ENCODE measurements at places on chromosomes 7 and 10. TPM values are rescaled to one million over a fixed set of nuclear protein-coding genes. Genes with fewer than 3 reads are reported as not detected.

CYP3A5 gene
- total RNA-seq: 96.3 TPM

DNA sequence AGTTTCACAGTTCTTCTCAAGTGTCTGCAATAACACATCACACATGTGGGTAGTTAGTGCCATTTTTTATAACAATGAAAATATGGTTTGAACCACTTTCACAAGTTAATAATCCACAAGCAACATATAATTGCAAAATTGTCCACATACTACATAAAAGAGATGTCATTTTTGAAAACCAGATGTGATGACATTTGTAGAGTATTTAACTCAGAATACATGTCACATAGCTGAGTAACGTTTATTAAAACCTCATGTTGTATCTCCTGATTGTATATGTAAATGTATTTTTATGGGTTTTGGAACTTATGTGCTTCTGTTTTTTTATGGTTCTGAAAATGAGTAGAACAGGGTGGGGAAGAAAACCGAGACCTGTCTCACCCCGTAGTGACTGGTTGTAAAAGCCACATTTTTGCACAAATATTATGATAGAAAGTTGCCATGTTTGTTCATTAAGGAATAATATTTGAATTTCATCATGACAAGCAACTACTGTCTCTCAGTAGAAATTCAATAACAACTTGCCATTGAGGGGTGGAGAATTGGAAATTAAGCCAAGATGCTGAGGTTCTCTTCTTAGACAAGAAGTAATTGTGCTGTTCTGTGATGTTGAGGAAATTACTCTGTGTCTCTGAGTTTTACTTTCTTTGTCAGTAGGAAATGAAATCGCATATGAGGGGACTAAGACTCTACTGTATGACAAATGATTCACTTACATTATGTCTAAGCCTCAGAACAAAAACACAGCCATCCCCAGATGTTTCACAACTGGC lies 29.2 kb upstream of the EGFR start:
- DNase-seq: no peak

GRCh38 chr7:8585591-8585990 lies 152.2 kb downstream of the NXPH1 start:
- no peak for DNase-seq

DNA sequence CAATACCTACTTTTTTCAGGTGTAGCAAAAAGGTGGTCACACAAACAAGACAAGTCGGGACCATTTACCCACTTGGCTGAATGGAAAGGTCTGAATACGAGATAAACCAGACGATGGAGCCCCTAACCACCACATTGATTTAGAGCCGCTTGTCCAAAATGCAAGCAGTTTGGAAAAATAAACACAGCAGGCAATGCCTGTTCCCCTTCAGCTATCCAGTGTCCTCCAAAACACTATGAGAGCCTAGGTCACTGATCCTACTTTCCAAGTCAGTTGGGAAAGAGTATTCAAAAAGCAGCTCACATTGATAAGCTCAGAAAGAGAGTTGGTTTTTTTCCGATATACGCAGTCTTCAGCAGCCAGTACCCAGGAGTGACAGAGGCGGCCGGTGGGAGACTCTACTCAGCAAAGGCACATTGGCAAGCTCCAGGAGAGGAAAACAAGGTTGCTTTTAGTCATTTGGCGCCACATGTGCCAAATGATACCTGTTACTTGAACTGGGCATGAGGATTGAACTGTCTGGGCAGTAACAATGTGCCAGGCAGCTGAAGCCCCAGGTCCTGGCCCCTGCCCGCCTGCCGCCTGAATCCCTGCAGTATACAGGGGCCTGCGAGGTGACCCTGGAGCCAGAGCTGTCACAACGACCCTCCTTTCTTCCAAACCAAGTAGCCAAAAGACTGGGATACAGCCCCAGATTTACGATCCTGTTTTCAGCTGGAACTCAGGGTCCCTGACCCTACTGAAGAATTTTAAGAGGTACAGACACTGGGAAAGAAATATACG lies 109.8 kb downstream of the PIP4K2A start:
- no peak for DNase-seq

DNA sequence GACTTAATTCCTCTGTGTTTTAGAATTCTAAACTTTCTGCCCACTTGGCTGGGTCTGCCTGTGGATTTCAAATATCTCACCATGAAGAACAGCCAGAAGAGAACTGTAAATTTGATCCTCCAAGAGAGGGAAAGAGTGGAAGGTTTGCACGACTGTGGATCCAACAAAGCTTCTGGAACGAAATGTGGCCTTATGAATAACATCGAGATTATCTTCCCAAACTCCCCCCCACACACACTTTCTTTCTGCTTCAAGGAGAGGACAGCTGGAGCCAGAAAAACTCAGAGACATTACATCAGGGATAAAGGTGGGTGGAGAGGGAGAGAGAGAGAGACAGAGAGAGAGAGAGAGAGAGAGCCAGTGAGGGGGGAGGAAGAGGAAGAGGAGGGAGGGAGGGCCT lies 570.1 kb upstream of the MGMT start:
- DNase-seq: no peak

GRCh38 chr7:40095230-40095629 lies 39.2 kb downstream of the MPLKIP start:
- no peak for DNase-seq

GRCh38 chr7:134371536-134371935 lies 54.8 kb upstream of the SLC35B4 start:
- DNase-seq: no peak

GRCh38 chr7:80499350-80499953 lies 12.4 kb downstream of the GNAT3 start:
- peak; percentile 60 for DNase-seq

DNA sequence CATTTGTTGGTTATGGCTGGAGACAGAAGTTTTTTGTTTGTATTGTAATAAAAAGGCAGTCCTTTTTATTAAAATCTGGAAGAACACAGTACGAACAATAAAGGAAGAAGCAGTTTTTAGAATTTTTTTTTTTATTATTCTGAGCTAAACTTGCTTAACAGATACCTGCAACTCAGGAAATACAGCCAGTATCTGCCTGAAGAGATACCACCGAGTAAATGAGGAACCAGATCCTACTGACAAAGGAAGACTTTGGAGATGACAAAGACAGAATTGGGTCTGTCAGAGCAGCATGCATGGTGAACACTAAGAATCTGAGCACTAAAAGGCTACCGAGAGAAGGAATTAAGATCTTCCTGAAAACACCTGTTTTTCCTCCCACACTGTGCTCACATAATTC lies 1335.9 kb upstream of the SORCS1 start:
- DNase-seq: no peak

DNA sequence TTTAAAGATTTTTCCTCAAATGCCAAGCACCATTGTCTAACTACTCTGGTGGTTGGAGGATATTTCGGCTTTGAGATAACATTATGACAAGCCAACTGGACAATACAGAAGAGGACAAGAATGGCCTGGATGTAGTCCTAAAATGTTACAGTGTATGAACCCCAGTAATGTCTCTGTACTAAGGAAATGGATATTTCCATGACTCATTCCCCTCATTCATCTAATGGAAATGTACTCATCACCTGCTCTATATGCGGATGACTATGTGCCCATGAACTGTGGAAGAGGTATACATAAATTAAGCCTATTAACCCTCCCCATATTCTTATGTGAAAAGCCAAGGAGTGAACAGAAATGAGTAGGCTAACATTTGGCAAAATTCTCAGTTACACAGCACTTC lies 207.9 kb downstream of the CACNA2D1 start:
- no peak for DNase-seq

DNA sequence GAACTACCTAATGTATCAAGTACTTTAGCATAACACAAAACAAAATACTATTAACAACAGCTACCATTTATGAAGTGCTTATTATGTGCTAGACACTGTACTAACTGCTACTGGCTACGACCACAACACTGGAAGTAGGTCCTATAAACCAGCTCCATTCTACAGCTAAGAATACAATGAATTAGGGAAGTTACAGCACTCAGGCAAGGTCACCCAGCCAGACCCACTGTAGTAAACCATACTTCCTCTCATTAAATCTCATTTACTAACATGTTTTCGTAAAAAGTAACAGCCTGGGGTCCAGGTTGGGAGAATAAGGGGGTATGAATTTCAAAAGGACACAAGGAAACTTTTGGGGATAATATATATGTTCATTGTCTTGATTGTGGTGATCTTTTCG lies 25.4 kb downstream of the NAPEPLD start:
- DNase-seq: no peak

- no peak for DNase-seq
Measured at GRCh38 chr7:53697913-53698312, 662.5 kb downstream of the POM121L12 start.

UCMA gene
- total RNA-seq: not detected

DNA sequence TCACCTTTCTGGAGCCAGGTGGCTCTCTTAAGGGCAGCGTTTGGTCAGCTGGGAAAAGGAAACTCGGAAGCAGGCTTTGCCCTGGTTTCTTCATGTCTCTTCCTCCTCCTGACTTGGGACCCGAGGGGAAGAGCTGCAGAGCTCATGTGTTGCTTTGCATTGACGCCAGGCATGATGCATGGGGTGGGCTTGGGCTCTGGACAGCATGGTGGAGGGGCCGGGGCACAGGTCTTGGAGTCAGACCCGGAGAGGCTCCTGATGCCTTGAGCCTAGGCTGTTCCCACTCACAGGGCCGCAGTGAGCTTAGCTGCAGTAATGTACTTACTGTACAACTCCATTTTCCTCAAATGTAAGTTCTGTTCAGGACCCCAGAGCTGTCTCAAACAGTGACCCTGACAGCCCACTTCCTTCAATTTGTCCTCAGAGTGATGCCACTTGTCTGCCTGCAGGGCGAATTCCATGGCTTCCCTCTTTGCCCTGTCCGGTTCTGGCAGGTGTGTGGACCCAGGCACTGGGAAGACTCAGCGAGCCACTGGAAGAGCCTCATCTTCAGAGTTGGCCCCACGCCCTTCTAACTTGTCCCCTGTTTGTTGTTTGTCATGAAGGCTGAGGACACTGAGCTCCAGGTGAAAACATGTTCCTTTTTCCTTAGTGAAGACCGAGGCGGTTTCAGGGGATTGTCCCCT lies 50.2 kb downstream of the ZNF467 start:
- DNase-seq: no peak

DNA sequence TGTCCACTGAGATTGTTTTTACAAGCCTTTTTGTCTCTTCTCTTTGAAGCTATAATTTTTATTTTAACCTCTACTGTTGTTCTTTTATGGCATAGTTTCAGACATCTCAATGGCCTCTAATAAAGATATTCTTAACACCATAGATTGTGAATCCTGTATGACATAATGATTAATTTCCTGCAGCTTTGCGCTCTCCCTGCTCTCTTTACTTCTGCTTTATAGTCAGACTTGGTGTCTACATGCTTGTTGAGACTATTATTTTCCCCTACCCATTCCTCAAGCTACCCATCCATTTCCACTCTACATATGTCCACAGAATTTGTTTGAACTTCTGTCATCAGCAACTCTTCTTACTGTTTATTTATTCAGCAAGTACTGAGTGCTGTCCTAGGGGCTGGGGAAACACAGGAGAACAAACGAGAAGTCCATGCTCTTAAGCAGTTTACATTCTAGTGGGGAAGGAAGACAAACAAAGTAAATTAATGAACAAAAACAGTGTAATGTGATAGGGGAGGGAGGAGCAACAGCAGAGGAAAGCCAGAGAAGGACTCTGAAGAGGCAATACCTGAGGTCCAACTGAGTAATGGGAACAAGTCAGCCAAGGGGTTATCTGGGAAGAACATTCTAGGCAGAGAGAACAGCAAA lies 110.1 kb downstream of the CDK14 start:
- DNase-seq: no peak

DNA sequence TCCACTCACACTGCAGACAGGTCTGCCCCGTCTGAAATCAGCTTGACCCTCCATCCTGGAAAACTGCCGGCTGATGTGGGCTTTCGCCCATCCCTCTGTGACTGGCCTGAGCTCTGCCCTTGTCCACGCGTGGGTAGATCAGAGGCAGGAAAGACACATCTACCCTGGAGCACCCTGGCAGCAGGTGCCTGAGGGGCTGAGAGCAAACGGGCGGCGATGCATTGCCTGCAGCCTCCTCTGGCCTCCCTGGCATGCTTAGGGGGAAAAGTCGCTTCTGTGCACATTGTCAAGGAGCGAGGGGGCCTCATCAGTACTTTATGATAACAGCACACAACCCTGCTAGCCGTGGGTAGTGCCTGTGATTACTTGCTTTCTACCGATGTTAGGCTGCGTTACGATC lies 109.4 kb downstream of the ADARB2 start:
- no peak for DNase-seq

- DNase-seq: peak; percentile 96
Measured at GRCh38 chr7:21086688-21087087, 300.0 kb upstream of the SP8 start.

DNA sequence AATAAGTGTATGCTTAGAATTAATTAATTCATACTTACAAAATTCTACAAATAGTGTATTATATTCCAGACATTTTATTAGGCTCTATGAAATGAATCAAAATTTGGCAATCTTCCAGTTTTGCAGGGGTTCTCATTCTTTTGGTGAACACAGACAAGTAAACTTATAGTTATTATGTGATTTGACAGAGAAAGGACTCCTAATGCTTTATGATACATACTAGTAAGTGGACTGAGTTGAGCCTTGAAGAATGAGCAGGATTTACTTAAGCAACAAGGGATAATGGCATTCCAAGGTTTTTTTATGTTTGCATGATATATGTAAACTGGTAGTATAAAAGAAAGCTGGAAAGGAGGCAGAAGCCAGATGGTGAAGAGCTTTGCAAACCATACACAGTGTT lies 145.7 kb upstream of the FERD3L start:
- no peak for DNase-seq

PLAC9 gene
- total RNA-seq: not detected

- DNase-seq: no peak
Measured at GRCh38 chr10:119273413-119273812, 66.0 kb downstream of the GRK5 start.

PRLHR gene
- total RNA-seq: not detected

TCF7L2 gene
- 13.8 TPM for total RNA-seq

DNA sequence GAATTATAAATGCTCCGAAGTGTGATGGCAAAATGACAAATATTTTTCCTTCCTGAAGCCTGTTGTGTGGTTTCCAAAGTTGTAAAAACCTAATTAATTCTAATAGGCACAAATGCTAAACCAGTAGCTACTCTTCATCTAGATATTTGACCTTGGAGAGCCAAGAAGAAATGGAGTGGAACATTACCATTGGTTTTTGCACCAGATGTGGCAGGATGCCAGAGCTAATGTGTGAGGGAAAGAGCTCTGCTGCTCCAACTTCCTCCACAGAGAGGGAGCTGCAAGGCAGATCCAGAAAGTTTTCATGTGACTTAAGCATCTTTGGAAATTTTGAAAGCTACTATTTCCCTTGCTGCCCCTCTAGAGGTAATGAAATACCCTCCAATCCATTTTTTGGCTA lies 65.1 kb upstream of the HPS1 start:
- DNase-seq: no peak

- peak; percentile 81 for DNase-seq
Measured at GRCh38 chr7:151408839-151409666, 785 bp downstream of the WDR86 start.

GRCh38 chr10:76732306-76732705 lies 905.3 kb downstream of the KCNMA1 start:
- no peak for DNase-seq

GRCh38 chr7:31091924-31092434 lies 39.9 kb downstream of the ADCYAP1R1 start:
- no peak for DNase-seq

GRCh38 chr10:93106631-93107072 lies 33.0 kb downstream of the CYP26A1 start:
- no peak for DNase-seq

- no peak for DNase-seq
Measured at GRCh38 chr7:142905759-142906158, 20.2 kb upstream of the TRPV6 start.

TMEM270 gene
- total RNA-seq: not detected

GRCh38 chr10:104054430-104054829 lies 31.2 kb downstream of the COL17A1 start:
- DNase-seq: no peak

- peak; percentile 74 for DNase-seq
Measured at GRCh38 chr7:31192986-31193385, 140.9 kb downstream of the ADCYAP1R1 start.

MTG1 gene
- total RNA-seq: 44.3 TPM
